ENCODE measurements at places on chromosomes 16 and 17.
A peak's percentile ranks its signal among the peaks of the same experiment; 100 is the strongest.

DNA sequence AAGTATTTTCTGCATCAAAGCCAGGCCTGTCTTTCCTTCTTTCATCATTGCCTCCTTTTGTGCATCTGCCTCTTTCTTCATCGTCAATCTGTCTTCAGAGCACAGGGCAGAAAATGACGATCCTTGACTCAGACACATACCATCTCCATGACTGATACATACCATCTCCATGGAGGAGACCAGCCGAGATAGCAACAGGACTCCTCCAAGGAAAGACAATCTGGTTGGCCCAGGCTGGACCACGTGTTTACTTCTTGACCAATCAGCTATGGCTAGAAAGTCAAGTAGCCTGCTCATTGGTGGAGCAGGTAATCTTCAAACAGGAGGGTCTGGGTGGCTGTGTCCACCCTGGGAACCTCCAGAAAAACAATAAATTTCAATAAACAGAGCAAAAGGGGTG, 164.6 kb downstream of the CPPED1 start:
- no peak for DNase-seq

DNA sequence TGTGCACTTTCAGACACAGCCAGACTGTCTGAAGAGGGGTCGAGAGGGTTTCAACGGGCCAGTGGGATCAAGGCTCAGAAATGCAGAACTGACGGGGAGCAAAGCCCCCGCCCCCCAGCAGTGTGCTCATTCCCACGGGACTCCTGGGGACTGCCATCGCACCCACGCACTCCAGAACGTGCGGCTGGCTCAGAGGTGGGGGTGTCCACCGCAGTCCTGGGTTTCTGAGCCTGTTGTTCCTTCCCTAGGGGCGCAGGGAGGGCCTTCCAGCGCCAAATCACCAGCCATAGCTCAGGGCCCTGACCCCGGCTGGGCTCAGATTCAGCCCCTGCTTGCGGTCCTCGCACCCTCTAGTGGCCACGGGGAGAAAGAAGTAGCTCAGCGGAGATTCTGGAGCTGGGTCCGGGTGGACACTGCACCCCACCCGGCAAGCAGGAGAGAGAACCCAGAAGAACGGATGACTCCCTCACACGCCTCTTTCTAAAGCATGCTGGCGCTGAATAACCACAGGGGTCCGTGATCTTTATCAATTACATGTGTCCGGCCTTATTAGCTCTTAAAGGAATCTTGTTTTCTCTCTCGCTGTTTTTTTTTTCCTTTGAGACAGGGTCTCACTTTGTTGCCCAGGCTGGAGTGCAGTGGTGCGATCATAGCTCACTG, 45.0 kb upstream of the USP7 start:
- peak; percentile 57 for DNase-seq

GRCh38 chr17:63258785-63259184, 187.3 kb downstream of the CYB561 start:
- DNase-seq, result no peak

DNA sequence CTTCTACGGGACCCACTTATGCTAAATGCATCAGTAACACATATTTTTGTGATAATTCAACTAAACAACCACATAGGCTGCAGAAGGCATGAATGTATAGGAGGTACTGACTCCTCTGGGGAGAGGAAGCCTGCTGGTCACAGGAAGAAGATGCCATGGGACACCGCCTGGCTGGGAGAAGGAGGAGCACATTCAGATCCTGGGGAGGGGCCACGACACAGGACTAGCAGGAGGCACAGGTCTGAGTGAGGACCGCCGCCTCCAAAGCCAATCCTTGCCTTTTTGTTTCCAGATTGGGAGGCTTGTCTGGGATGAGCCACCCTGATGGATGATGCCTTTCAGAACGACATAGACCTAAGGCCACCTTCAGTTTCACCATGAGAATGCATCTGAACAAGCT, 34.6 kb downstream of the MBTPS1 start:
- no peak for DNase-seq

DNA sequence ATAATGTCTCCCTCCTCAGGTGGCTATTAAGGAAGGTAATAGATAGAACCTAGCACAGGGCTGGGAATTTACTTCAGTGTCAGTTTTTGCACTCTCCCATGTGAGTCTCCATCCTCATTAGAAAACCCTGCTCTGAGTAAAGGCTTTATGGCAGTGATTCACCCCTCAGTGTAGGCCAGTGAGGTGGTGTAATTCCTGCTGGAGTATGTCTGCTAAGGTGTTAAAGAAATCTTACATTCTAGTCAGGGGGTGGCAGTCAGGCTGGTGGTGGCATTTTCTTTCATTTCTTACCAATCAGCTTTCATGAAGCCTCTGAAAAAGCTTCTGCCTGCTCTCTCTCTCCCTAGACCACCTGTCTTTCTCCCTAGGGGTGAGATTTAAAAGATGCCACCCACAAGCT, 138.8 kb upstream of the CCL2 start:
- no peak for DNase-seq

DNA sequence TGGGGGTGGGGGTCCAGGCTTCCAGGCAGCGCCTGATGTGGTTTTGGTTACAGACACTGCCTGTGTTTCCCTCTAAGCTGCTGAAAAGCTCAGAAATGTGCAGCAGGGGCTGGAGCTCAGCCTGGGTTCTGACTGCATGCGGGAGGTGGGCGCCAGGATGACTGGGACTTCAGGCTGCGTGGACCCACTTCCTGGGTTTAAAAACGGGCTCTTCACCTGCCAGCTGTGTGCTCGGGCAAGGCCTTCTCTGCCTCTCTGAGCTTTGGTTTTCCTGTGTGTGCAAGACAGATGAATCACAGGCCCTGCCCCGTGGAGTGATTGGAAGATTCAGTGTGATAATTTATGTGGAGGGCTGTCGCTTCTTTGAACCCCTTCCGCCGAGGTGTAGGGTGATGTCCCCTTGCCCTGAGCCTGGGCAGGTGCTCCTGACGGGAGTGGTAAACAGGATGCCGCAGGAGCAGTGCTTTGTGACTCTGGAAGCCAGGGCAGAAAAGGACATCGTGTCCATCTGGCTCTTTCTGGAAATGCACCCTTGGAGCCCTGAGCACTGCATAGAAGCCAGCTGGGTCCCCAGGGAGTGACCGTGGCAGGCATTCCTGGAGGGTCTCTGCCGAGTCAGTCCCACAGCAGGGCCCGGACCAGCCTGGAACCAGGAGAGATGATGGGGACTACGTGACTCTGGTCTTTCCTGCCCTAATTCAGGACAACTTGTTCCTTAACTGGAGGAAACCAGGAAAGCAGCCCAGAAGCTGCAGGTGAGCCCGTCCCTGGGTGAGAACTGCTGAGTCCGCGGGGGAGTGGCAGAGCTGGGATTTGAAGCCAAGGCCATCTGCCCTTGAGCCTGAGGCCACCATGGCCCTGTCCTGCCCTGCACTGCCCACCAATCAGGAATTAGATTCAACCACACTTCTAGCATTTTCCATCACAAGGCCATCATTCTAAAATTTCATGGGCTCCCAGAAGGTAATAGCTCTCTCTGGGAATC, 28.5 kb upstream of the SLC7A5 start:
- DNase-seq, result peak; percentile 72

GRCh38 chr17:13106171-13106570, 88.3 kb upstream of the ELAC2 start:
- DNase-seq, result no peak

DNA sequence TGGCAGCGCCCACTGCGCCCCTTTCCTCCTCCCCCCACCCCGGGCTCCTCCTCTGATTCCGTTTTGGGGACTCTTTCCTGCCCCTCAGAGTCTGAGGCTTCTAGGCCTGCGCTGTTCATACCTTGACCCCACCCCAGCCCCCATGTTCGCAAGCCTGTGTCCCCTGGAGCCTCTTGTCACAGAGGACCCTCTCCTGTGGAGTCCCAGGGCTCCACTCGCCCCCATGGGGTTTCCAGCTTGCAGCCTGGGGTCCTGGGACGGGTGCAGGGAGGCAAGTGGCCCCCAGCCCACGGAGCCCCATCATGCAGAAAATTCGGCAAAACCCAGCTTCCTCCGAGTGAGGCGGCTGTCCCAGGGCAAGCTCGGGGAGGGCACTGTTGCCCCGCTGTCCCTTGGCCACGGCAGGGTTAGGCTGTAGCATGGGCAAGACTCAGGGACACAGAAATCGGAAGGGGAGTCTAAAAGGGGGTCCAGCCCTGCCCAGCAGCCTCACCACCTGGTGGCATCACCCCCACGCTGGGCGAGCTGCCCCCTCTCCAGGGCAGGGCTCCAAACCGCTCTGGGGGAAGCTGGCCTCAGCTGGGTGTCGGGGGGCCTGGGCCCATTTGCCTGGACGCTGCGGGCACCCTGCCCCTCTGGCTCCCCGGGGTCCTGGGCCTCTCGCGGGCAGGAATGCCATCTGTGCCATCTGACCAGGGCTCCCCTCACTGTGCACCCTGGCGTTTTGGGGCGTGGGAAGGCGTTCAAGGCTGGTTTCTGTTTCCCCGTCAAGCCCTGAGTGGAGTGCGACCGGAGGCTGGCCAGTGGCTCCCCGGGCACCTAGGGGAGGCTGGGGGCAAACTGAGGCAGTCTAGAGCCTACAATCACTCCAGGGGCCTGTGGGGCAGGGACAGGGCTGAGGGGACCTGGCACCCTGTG, 11.5 kb upstream of the BAHCC1 start:
- no peak for DNase-seq

DNA sequence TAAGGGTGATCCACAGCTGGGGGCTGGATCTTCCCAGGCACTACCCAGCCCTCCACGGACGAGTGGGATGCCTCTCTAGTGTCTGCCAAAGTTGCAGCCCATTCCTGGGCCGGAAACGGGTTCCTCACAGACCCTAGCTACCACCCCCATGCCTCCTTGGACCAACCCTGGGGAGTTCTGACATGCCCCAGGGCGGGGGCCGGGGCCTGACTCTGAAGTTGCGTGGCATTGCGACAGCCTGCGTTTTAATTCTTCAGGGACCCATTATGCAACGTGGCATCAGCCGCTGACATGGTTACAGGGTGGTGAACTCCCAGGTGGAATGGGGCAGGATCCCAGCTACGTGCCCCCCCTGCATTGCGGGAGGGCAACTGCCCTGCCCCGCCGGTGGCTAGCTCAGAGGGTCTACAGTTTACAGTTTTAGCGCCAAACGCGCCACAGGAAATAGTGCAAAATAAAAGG, 2.7 kb downstream of the CBX4 start:
- DNase-seq, result no peak

GRCh38 chr16:10685709-10686108, 9.0 kb downstream of the TEKT5 start:
- no peak for DNase-seq

GRCh38 chr16:29821643-29822115, 1.4 kb downstream of the MVP start:
- DNase-seq, result no peak

DNA sequence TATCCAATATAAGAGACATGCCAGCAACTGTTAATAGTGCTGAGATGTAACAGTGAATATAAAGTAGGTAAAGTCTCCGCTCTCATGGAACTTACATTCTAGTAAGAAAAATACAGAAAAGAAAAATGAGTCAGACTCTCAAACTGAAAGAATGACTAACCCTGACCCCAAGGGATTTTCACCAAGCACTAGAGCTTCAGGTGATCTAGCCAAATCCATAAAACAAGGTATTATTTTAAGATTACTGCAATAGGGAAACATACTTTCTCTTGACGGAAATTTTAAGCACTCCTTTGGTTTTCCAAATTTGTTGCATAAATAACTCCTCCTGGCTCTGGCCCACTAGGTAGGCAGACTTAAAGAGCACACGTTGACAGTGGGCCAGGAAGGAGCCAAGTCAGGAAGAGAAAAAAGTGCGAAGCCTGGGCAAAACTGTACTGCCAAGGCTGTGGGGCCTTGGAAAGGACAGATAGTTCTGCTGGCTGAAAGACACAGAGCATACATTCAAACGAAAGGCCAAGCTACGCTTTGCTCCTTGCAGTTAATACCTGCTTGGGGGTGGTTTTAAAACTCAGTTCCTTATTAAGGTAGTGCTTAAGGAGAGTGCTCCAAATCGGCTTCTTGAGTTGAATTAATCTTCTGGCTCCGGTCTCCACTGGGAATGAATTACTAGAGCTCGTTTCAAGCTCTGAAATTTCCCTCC, 1.4 kb downstream of the GOT2 start:
- peak; percentile 21 for DNase-seq

GRCh38 chr17:75118307-75118706, 8.5 kb downstream of the ARMC7 start:
- DNase-seq, result no peak

- DNase-seq, result peak; percentile 69
These were observed 4.1 kb upstream of the PITPNA start for GRCh38 chr17:1566505-1567199.

GRCh38 chr16:53537626-53538025, 34.6 kb upstream of the AKTIP start:
- DNase-seq, result peak; percentile 20

GRCh38 chr16:12655537-12655936, 148.2 kb downstream of the CPPED1 start:
- no peak for DNase-seq

GRCh38 chr17:64617125-64617780, 44.9 kb downstream of the SMURF2 start:
- no peak for DNase-seq

GRCh38 chr16:23952971-23953300, 117.2 kb downstream of the PRKCB start:
- no peak for DNase-seq

DNA sequence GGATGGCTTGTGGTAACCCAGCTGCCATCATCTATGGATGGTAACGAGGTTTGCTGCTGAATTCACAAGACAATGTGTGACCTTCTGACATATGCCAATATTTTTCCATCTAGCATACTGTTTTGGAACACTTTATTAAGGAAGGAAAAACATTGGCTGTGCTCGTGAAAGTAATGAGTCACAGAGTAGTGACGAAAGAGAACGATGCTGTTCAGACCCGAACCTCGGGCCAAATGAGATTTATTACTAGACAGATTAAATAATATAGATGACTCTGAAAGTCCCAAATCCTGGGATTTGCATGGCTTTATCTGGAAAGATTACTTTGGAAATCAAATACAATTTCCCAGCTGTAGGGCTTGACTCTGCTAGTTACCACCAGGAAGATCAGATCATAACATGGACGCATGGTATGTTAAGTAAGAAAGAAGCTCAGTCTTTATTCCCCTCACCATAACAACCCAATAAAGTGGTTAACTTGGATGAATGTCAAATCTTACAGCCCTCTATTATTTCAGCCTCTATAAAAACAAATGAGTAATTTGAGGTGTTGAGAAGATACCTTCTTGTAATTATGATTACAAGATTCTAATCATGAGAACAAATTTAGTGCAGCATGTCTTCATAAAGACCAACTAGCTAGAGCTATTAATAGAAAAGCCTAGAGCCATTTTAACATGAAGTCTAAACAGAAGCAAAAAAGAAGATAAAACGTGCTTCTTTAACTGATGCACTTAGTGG, 32.6 kb downstream of the ERN1 start:
- no peak for DNase-seq

- DNase-seq, result peak; percentile 60
These were observed 135.8 kb downstream of the WWOX start for GRCh38 chr16:78235168-78235800.

GRCh38 chr16:28033870-28034269, 29.6 kb downstream of the GSG1L start:
- DNase-seq, result no peak

GRCh38 chr17:4536742-4537411, 18.3 kb downstream of the MYBBP1A start:
- no peak for DNase-seq

Data from CD4-positive, alpha-beta T cell treated with Interleukin-4 for 4 hours (primary cell).